Muscle of back (tissue), 13 donors: ENCODE measurements at places on chromosomes 7 and 10. TPM values are rescaled to one million over a fixed set of nuclear protein-coding genes. Genes with fewer than 3 reads are reported as not detected.

The SLC13A1 gene
- polyA plus RNA-seq, result not detected

The PTF1A gene
- not detected for polyA plus RNA-seq

DNA sequence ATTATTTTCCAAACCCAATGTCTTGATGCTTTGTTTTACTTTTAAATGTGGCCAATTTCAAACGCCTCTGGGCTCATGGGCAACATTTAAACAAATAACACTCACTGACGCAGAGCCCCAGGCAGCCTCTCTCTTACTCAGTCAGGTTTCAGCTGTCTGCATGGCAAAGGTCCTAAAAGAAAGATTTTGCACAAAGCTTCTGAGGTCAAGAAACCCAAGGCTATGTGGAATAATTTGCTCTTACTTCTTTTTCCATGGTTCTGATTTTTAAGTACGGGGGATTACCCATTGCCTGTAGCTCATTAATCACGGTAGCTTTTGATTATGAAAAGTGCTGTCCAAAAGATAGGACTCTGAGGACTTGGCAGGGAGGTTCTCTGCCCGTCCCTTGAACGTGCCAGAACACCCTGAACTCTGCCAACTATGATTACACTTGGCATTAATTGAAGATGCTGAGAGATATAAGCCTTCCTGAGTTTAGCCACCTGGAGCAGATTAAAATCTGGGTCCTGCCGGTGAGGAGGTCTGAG lies 14.1 kb upstream of the MSRB2 start:
- DNase-seq, result no peak

DNA sequence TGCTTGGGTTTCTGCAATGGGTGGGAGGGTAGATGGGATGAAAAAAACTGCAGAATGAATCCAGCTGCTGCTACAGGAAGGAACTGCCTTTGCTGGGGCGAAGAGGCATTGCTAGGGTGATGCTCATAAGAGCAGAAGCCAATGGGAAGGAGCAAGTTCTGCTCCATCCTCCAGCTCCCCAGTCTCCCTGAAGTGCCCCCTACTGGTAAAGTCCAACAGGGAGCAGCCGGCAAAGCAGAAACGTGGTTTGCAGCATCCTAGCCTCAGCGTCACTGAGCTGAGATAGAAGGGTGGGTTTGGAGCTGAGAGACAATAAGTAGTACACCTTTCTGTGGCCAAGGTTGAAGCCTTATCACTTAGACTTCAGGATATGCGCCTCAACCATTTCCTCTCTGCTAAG lies 220.5 kb downstream of the CCSER2 start:
- no peak for DNase-seq

- no peak for DNase-seq
Measured at GRCh38 chr10:127410030-127410429, 139.1 kb upstream of the NPS start.
